Activated CD4-positive, alpha-beta T cell treated with anti-CD3 and anti-CD28 coated beads for 24 hours (primary cell): ENCODE measurements at places on chromosomes 4 and X.

DNA sequence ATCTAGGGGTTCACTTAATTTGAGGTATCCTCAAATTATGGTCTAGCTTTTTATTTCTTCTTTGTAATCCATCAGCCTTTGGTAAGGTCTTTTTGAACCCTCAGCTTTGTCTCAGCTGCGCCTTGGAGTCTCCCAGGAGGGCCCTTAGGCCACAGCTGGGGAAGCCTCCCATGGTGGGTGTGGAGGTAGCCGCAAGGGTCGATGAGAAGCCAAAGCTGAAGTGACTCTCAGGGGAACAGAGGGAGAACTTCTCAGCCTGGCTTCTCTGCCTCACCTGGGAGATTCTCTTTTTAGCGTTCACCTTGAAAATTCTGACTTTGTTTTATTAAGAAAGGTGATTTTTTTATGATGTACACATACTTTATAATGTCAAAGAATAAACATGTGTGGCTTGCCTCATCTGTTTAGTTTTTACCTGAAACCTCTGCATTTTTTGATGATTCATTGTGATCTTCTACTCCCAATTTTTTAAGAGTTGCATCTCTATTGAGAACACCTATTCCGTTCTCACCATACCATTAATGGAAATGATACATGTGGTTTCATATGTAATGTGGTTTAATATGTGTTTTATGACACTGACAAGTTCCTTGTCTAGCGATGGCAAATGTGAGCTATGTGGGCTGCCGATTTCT is 25.6 kb upstream of the SLC25A4 start:
- no peak for DNase-seq

DNA sequence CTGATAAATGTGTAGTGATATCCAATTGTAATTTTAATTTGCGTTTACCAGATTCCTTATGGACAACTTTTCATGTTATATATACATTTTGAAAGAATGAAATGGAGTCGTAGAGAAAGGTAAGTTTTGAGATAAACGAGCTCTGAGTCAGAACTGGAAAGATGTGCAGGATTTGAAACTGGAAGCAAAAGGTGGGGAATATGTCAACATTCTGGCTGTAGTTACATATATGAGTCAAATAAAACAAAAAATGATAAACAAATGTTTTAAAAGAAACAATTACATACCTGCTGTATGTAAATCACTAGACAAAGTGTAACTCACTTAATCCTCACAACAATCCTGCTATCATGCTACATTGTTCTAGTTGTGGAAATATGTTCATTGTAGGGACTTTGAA is 84.0 kb downstream of the LPAR4 start:
- DNase-seq = no peak

DNA sequence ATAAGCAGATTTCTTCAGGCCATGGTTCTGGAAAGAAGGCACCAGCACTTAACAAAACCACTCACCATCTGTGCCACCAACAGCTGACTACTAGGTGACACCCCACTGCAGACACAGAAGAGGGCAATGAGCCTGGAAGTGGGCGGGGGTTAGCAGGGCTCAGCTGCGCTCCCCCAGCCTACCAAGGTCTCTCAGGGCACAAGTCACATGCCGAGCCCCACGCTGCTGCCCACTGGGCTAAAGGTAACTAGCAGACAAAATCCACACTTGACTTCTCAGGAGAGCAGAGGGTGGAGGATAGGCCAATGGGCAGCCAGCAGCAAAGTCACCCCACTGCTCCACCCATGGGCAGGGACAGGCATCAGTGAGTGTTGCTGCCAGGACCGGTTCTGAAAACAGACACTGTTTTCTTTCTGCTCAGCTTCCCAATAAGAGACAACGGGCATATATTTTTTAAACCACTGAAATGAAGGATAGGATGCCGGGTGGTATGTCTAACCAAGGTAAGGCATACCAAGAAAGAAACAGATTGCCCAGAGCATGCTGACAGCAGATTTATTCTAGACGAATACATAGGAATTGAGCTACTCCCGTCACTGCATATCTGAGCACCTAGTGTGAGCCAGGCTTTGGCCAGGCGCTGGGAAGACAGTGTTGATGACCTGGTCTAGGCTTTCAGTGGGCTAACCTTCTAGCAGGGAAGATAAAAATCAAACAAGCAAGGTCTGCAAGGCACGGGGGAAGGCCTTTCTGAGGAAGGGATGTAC is 20.1 kb downstream of the ACSL1 start:
- DNase-seq = no peak

DNA sequence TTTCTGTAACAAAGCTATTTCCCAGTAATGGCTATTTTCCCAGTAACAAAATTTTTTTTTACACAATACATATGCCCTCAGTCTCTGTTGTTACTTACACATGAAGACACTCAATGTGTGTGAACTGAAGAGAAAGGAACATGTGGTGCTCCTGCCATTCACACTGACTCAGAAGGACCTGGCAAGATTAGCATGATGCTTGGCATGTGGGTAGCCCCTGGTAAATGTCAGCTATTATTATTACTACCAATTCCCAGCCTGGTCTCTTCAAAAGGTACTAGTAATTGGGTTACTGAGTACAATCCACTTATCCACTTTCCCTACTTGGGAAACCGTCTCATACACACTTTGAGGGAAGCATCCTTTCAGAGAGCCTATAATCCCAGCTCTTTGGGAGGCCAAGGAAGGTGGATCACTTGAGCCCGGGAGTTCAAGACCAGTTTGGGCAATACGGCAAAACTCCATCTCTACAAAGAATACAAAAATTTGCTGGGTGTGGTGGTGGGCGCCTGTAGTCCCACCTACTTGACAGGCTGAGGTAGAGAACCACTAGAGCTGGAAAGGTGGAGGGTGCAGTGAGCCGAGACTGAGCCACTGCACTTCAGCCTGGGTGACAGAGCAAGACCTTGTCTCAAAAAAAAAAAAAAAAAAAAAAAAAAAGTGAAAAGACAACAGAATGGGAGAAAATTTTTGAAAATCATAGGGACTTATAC is 14.6 kb downstream of the RBBP7 start:
- DNase-seq = no peak

GRCh38 chrX:37437160-37437559 is 88.0 kb downstream of the PRRG1 start:
- no peak for DNase-seq

- no peak for DNase-seq
These were observed 138.7 kb downstream of the VSIG4 start for GRCh38 chrX:65900850-65901844.

- no peak for DNase-seq
These were observed 506.9 kb upstream of the PCDH10 start for GRCh38 chr4:132642016-132642817.

DNA sequence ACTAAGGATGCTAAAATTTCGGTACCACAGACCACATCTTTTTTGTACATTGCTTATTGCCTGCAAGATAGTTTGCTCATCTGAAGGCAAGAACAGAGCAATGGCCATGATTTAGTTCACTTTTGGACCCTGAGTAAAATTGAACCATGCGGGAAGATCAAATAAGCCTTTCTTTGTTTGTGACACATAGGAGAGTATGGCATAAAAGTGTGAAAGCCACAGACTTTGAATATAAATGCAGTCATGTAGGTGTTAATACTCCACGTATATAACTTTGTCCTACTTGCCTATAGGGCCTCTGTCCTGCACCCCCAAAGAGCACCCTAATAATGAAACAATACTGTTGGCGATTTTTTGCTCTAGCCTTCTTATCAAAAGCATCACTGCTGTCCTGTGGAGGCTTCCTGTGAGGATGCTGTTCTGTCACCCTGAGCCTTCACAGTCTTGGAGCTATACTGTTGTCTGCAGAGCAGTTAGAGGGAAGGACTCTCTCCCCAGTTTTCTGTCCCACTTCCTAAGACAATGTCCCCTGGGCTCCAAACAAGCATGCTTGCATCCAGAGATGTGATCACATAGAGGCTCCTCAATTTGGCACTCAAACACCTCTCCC is 10.2 kb upstream of the CXCL13 start:
- DNase-seq = no peak

DNA sequence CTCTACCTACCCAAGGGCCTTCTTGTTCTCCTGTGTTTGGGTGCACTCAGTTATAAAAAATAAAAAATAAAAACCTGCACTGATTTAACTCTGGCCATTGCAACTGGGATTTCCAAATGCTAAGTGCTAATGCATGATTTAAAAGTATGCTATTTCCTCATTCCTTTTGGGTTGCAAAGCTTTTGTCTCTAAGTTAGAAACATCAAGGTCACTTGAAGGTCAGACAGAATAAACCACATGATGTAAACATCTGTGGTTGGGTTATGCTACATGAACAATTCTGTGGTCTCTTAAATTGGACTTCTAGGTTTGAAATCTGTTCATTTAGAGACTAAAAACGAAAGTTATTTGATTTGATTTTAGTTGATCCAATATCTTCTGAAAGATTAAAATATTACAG is 1547.4 kb upstream of the TENM3 start:
- DNase-seq = no peak

- no peak for DNase-seq
These were observed 477.1 kb downstream of the PPARGC1A start for GRCh38 chr4:23412701-23413100.

- no peak for DNase-seq
These were observed 19.6 kb downstream of the MPP1 start for GRCh38 chrX:154785716-154786115.

- no peak for DNase-seq
These were observed 393.0 kb downstream of the PPP1R2C start for GRCh38 chrX:42384956-42385355.

DNA sequence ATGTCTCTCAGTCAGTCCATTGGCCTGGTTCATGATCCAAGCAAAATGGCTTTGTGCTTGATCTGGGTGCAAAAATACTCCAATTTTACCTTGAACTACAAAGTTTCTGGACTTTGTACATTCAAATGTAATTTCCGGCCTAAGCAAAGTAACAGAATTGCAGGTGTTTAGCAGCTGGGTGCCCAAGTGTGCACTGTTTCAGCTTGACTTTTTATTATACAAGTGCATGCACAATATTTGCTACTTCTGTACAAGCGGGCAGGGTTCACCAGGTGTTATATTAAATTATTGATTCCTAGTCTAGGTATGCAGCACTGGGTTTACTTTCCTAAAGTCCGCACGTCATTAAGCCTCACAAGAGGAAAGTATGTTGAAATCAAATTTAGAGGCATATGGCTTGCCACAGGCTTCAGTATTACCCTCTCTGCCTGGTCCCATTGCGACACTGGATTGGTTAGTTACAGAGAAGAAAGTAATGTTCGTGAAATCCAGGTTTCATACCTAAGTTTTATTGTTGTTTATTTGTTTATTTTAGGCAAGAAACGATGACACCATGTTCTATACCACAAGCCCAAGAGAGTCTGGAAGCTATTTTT is 376.9 kb upstream of the CTSO start:
- no peak for DNase-seq

GRCh38 chr4:101221294-101221693 is 126.0 kb downstream of the PPP3CA start:
- no peak for DNase-seq

DNA sequence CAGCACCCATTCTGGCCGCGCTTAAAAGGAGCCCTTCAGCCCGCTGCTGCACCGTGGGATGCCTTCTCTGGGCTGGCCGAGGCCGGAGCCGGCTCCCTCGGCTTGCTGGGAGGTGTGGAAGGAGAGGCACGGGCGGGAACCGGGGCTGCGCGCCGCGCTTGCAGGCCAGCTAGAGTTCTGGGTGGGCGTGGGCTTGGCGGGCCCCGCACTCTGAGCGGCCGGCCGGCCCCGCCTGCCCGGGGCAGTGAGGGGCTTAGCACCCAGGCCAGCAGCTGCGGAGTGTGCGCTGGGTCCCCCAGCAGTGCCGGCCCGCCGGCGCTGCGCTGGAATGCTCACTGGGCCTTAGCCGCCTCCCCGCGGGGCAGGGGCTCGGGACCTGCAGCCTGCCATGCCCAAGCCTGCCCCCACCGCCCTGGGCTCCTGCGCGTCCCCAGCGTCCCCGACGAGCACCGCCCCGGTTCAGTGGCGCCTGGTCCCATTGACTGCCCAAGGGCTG is 111.3 kb downstream of the PCDH18 start:
- no peak for DNase-seq

- no peak for DNase-seq
These were observed 73.9 kb upstream of the VCX3B start for GRCh38 chrX:8390771-8391170.

DNA sequence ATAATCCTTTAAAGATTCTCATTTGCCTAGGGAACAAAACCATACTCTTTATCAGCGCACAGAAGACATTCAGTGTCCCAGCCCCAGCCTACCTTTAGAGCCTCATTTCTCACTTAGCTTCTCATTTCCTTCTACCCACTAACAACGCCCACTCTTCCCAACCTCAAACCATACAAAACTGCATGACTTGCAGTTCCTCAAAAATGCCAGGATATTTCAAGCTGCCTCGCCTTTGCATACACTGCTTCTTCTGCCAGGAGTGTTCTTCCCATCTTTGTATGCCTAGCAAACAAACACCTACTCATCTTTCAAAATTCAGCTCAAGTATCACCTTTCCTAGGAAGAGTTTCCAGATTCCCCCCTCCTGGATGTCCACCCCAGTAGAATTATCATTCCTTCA is 129.9 kb upstream of the ADGRL3 start:
- no peak for DNase-seq

DNA sequence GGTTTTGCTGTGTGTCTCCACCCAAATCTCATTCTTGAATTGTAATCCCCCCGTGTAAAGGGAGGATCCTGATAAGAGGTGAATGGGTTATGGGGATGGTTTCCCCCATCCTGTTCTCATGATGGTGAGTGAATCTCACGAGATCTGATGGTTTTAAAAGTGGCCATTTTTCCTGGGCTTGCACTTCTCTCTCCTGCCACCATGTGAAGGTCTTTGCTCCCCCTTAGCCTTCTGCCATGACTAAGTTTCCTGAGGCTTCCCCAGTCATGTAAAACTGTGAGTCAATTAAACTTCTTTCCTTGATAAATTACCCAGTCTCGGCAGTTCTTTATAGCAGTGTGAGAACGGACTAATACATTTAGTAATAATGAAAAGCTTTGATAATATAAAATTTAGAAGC is 46.9 kb downstream of the ANTXR2 start:
- DNase-seq = no peak

- no peak for DNase-seq
These were observed 22.9 kb downstream of the OCIAD1 start for GRCh38 chr4:48853604-48854394.

- DNase-seq = no peak
These were observed 330.2 kb downstream of the PTTG2 start for GRCh38 chr4:38290366-38290765.

DNA sequence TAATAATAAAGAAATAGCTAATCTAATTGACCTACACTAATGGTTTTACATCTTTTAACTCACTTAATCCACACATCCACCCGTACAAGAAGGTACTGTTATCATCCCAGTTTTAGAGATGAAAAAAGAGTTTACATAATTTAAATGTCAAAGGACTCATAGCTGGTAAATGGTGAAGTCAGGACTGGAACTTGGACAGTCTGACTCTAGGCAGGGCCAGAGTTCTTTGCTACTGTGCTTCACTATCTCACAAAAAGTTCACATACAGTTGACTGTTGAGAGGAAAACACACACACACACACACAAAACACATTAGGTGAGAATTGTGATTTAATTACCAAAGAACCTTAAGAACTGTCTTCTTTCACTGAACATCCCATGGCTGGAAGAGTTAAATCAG is 71.2 kb upstream of the PRSS48 start:
- DNase-seq = no peak

GRCh38 chrX:4787971-4788370 is 1074.5 kb upstream of the PRKX start:
- DNase-seq = no peak
